H7 (cell line): ENCODE measurements at places on chromosomes 7 and 10. TPM values are rescaled to one million over a fixed set of nuclear protein-coding genes. Genes with fewer than 3 reads are reported as not detected.

Gene SPDYE1
- total RNA-seq = not detected in 2 replicates

Gene GIMAP1
- total RNA-seq = not detected in 2 replicates

Gene SKIDA1
- 10.4 and 15.1 TPM in 2 replicates for total RNA-seq

Gene PVRIG
- total RNA-seq = 0.11 TPM in 1 of 2 replicates, not detected in the other

Gene HTR7
- 34.3 and 48.6 TPM in 2 replicates for total RNA-seq

Gene WEE2
- 0.76 TPM in 1 of 2 replicates, not detected in the other for total RNA-seq

Gene CTAGE6
- total RNA-seq = not detected in 2 replicates

DNA sequence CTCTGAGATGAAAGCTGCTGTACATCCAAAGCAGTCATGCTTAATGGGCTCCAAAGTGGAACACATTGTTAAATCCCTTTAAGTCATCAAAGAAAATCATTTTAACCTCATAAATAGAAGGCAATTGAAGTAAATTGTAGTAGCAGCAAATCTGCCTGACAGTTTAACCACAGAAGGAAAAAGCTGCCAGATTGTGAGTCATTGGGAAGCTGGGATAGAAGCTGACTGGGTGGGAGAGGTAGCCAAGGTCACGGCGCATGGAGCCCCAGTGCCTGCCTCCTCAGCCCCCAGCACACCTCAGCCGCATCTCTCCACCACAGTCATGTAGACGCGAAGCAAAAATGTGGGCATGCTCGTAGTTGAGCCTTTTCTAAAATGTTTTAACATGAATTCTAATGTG, 44.0 kb downstream of the TARP start:
- no peak for DNase-seq

DNA sequence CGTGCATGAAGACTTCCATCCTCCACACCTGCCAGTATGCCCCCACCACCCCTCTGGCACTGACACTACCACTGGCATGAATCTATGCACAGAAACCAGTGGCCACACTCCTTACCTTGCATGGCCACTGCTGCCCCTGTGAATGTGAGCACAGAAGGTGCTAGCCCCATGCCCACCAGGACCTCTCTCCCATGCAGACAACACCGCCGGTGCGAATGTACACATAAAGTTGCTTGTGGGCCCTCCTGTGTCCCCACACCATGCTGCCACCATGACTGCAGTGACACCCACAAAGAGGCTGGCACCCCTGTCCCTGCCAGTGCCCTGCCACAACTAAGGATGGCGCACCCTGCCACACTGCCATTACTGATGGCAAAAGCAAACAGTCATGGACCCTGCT, 289.5 kb upstream of the KCND2 start:
- DNase-seq = no peak

DNA sequence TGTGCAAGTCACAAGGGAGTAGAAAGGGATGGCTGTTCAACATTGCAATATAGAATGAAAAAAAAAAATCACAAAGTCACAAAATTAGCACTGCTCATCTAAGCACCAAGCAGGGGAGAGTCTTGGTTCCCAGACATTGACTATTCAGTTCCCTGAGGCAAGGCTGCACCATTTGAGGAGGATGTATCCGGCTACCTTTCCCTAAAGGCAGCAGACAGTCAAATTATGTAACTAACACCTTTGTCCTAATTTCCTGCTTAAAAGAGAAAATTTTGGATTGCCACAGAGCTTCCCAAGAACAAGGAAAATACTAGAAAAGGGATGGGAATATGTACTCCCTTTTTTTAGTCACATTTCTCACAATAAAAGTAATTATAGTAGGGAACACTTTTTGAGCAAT, 148.1 kb downstream of the PCLO start:
- no peak for DNase-seq

DNA sequence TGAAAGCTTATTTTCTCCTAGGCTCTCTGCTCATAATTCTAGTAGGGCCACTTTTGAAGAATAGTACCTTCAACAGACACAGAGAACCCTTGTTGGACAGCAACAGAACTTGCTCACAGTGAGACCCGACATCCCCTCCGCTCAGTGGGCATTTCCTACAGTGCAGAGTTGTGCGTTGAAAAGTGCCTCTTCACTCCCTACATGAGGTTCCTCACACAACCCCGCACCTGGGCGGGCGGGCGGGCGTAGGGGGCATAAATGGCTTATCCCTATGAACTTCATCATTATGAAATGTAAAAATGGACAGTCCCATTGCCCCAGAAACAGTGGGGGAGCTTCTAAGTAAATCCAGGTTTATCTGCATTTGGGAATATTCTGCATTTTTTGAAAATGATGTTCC, 174.9 kb downstream of the MGMT start:
- no peak for DNase-seq

- DNase-seq = peak; percentile 63
Measured at GRCh38 chr7:100949933-100950443, 654 bp downstream of the MUC3A start.

DNA sequence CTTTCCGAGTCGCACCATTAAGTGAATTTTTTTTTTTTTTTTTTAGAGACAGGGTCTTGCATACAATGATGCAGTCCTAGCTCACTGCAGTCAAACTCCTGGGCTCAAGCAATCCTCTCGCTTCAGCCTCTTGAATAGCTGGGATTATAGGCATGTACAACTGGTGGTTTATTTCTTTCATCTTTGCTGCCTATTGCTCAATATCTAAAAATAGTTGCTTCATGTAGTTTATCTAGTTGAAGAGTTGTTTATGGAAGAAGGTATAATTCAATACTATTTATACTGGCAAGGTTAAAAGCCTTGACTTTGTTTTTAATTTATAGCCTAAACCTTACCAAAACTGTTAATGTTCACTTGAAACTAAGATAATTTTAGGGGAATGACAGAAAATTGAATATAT, 66.9 kb downstream of the SEMA3D start:
- DNase-seq = no peak

DNA sequence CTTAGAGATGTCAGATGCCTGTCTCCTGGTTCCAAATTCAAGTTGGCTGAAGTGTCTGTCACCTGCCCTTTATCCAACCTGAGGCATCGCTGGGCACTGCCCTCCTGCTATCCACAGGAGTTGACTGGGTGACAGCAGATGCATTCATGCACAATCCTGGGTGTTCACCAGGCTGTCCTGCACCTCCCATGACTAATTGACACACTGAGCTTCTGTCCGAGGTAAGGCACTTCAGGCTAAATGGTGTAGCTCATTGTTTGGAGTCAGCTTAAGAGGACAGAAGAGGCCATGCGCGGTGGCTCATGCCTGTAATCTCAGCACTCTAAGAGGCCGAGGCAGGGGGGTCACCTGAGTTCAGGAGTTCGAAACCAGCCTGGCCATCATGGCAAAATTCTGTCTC, 2.4 kb downstream of the UCMA start:
- DNase-seq = no peak

GRCh38 chr7:45582868-45583277, 8.7 kb downstream of the ADCY1 start:
- peak; percentile 78 for DNase-seq

DNA sequence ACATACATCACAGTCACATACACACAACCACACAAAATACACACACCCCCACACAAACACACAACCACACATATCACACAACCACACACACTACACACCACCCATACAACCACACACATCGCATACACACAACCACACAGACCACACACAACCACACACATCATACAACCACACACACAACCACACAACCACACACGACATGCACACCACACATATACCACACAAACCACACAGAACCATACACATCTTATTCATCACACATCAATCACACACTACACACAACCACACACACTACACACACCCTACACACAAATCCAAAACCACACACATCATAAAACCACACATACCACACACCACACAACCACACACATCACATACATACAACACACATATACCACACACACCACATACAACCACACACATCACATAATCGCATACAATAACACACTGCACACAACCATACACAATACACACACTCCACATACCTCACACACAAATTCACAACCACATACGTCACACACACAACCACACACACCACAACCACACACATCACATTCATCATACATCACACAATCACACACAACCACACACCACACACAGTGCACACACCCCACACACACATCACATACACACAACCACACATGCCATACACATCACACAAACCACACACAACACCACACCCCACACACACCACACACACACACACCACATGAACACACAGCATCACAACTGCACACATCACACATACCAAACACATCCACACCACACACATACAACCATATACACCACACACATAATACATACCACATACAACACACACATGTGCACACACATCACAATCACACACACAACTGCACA, 30.4 kb downstream of the GPRIN2 start:
- DNase-seq = no peak

DNA sequence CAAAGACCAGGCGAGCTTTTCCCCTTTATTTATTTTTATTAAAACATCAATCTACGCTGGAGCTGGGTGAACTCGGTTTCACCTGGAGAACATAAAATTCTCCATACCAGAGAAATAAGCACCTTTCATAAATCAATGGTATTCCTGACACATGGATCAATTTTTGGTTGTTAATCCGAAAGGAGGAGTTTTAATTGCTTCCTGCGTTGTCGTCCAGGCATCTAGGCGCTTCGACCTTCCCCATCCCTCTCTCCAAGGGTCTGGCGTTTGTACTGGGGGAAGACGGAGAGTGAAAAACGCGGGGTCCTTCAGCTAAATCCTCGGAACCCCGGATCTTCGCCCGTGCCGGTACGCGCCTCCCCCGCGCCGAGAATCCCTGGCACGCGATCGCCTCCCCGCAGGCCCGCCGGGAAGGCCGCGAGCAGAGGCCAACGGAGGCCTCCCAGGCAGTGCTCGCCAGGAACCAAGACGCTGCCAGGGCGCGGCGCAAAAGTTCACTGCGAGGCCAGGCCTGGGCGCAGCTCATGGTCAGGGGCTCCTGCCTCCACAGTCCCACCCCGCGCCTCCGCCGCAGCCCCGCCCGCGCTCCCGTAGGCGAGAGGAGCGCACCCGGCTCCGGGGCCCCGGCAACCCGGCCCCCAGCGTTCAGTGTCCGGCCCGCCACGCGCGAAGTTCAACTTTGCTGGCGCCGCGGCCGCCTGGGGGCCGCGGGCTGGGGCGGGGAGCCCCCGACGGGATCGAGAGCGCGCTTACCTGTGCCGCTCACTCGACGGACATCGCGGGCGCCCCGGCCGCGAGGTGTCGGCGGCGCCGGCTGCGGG, 8.3 kb upstream of the EBF3 start:
- peak; percentile 86 for DNase-seq

DNA sequence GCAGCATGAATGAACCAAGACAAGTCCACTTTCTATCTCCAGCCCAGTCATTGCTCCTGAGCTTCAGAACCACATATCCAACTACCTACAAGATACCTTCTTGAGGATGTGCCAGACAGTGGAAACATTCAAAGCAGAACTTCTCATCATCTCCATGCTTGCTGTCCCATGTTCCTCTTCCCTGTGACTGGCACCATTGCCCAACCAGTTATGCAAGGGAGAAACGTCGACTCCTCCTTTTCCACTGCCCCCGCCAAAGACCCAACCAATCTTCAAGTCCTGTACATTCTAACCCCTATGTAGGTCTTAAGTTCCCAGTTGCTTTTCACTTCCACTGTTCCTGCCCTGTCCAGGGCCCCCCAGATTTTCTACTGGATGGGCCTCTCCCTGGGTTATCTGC, 225.7 kb downstream of the RPS24 start:
- no peak for DNase-seq

DNA sequence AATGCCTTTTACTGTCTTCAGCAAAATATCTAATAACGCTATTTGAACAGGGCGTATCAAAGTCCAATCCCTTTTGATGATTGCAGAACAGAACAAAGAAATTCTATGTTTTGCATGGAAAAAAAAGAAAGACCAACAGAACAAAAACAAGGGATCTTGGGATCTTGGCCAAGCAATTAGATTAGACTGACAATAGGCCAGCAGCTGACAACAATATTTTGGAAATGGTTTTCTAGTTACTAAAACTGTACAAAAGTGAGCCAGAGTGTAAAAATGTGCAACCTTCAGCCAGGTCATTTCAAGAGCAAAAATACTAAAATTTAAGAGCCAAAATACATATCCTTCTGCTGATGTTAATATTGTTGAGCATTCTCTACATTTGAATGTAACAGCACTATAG, 716.5 kb upstream of the KCND2 start:
- no peak for DNase-seq

DNA sequence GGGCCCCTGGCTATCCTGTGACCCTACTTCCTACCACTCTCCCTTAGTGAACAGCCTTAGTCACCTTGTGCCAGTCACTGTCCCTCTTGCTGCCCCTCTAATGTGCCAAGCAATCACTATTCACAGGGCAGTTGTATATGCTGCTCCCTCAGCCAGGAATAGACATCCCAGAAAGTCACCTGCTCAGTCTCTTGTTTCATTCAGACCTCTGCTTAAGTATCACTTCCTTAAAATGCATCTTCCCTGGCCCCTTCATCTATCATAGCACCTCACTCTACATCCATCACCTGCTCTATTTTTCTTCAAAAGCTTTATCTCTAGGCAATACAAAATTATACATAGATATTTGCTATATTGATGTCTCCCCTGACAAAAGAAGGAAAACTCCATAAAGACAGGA, 328.4 kb upstream of the NFE2L3 start:
- no peak for DNase-seq

- no peak for DNase-seq
Measured at GRCh38 chr10:67802767-67803538, 35.0 kb downstream of the DNAJC12 start.

DNA sequence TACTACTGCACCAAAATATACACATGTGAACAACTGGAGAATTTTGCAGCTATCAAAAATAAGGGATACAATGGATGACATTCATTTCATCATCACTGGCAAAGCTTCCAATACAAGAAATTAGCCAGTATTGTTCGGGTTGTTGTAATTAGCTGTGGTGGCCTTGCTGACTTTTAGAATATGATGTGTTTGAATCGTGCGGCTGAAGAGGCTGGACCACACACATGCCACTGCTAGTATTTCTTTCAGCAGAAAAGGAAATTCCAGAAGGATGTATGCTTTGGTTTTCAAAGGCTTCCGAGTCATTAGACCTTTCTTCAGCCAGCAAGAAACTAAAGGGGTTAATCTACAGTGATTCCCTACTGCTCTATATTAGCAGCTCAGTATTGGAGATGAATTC, 16.6 kb downstream of the RPP38 start:
- DNase-seq = no peak
